HT1080 (cell line): ENCODE measurements at places on chromosomes 11 and 22. TPM values are rescaled to one million over a fixed set of nuclear protein-coding genes. Genes with fewer than 3 reads are reported as not detected.

DNA sequence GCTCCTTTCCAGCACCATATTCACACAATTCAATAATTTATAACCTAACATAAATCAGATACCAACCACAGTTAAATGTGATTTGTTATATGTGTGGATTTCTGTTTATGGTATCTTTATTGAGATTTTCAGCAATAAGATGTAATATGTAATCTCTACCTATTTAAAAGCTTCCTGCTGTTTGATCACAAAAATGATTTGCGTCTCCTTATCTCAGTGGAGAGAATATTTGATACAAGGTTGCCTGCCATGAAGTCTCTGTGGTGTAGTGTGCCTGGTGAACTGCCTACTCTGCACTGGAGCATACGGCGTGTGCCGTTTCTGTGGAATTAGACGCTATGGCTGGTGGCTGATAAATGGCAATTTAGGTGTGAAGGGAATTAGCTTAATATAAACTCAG is 741.1 kb downstream of the NELL1 start:
- DNase-seq, result no peak

DNA sequence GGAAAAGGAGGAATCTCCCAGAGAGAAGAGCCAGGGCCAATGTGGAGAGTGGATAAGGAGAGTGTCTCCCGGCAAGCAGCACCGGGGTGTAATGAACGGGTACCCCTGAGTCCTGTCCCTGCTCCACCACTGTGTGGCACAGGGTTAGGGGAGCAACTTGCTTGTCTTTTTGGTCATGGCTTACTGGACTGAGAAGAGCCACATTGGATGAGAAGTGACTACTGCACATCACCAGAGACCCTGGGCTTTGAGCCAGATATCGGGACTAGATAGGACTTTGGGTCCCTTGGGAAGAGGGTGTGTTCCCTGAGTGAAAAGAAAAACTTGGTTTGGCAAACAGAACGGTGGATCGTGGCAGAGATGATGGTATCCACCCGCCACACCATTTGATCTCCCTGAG is 24.6 kb downstream of the SDHAF2 start:
- no peak for DNase-seq

GRCh38 chr11:95358511-95359340 is 127.7 kb upstream of the SESN3 start:
- DNase-seq, result no peak

DNA sequence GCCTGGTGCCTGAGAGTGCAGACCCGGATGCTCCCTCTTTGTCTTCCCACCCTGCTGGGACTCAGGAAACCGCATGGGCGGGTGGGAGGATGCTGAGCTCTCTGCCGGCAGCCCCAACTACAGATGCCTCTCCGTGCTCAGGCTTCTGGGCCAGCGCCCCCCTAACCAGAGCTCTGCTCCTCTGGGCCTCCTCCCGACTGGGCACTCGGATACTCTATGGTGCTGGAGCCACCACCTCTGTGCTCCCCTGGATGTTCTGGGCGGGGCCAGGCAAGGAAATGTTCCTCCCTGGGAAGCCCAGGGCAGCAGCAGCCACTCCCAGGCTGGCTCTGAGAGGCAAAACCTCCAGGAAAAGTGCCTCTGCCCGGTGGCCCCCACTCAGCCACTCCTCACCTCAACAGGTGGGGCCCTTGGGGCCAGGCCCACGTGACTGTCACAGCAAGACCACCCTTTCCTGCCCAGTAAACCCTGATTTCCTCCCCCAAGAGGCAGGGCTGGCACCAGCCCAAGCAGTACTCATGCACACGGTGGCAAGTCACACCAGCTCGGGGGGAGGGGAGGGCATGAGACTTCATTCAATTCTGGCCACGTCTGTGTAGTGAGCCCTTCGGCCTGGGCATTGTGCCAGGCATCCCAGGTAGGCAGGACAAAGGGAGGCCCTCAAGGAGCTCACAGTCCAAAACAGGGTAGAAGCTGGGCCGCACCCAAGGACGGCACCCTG is 54.7 kb upstream of the TCF20 start:
- no peak for DNase-seq

DNA sequence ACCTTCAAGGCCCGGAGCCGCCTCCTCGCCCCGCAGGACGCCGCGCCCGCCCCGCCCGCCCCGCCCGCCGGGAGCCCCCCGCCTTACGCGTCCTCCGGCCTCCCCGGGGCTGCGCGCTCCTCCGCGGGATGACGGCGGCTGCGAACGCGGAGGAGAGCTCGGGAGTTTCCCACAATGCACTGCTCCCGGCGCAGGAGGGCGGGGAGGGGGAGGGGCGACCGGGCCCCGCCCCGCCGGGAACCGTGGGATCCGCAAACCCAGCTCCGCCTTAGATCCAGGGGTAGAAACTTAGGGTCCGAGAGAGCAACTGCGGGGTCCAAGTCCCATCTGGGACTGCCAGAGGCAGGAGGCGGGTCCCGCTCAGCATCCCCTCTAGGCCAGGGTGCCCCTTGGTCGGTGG is at the start of gene CEND1:
Gene CEND1 (minus strand): TSS at position 148 of the 400 bp plus-strand sequence. CDS start 1,514 bp downstream, outside the sequence.
- DNase-seq, result no peak

GRCh38 chr11:128686745-128687177 is 7.1 kb upstream of the FLI1 start:
- no peak for DNase-seq

- DNase-seq, result no peak
Measured at GRCh38 chr11:65964906-65965305, 3.4 kb downstream of the SART1 start.

GRCh38 chr11:107272561-107272960 is 185.1 kb downstream of the CWF19L2 start:
- no peak for DNase-seq

GRCh38 chr11:4662876-4663275 is 19.1 kb downstream of the OR51E1 start:
- no peak for DNase-seq

GRCh38 chr11:2691991-2692875 is 7.6 kb downstream of the KCNQ1OT1 start:
- DNase-seq, result no peak

GRCh38 chr11:109864834-109865547 is 228.2 kb upstream of the ZC3H12C start:
- peak; percentile 29 for DNase-seq

DNA sequence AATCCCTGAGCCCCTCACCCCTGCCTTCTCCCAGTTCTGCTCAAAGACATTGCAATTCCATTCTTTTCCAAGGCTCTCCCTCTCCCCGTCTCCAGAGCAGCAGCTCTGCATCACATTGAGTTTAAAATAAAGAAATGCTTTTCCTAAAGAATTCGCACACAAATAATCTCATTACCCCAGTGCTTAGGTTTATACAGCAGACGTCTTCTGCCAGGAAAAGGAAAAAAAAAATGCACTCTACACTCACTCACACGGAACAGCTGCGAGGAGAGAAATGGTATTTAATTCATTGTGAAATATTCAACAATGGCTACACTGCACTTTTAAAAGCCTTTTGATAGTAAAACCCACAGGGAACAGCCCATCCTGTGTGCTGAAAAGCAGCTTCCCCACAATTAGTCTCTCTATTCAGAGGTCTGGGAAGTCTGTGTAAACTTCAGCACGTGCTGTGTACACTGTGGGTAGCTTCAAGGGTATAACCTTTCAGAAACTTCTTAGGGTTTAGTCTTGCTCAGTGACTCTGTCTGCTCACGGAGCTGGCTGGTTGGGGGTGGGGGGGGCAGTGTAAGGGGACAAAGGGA is 42.8 kb downstream of the ETS1 start:
- no peak for DNase-seq

DNA sequence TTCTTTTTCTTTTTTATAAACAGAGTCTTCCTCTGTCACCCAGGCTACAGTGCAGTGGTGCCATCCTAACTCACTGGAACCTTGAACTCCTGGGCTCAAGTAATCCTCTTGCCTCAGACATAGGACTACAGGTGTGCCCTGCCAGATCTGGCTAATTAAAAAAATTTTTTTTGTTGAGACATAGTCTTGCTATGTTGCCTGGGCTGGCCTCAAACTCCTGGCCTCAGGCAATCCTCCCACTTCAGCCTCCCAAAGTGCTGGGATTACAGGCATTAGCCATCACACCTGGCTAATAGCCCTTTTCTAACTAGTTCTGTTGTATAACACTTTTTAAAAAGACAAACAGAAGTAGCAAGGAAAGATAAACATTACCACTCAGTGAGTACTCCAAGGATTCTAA is 57.4 kb downstream of the CSTF3 start:
- DNase-seq, result no peak

GRCh38 chr11:72863916-72864315 is 49.7 kb downstream of the ATG16L2 start:
- no peak for DNase-seq

GRCh38 chr22:39907605-39908097 is 6.8 kb downstream of the GRAP2 start:
- no peak for DNase-seq

GRCh38 chr22:20650294-20651207 is 123.4 kb upstream of the SERPIND1 start:
- DNase-seq, result no peak

DNA sequence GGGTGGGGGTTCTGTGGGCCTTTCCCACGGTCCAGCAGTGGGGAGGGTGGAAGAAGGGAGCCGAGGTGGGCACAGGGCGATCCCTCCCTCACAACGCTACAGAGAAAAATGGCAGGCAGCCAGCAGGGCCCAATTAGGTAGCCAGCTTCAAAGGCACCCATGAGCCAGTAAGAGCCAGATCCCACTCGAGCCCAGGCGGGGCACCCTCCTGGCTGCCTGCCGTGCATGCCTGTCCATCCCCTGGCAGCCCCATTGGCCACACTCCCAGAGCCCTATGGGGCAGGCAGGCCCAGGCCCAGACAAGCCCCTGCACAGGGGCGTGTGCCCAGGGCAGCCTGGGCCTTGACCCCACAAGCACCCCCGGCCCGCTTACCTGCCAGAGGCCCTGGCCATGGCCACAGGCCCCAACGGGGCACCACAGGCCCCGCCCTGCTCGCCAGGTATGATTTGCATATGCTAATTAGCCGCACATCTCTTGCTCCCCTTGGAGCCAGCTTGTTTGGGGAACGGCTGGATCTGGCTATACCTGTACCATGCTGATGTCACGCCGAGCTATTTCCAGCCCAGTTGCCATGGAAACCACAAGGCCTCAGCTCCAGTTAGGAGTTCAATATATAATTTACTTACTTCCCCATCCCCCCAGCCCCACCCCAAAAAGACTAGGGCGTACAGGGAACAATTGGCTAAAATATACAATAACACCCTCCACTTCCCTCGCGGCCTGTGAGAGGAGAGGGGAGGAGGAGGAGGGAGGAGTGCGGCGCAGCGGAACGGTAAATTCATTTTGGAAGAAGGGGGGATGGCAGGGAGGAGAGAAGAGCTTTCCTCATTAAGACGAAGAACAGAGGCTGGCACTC is 47.5 kb upstream of the TCF20 start:
- DNase-seq, result no peak

GRCh38 chr11:13837286-13837685 is 125.2 kb upstream of the SPON1 start:
- peak; percentile 96 for DNase-seq

GRCh38 chr22:27467711-27468110 is 333.8 kb downstream of the MN1 start:
- no peak for DNase-seq

DNA sequence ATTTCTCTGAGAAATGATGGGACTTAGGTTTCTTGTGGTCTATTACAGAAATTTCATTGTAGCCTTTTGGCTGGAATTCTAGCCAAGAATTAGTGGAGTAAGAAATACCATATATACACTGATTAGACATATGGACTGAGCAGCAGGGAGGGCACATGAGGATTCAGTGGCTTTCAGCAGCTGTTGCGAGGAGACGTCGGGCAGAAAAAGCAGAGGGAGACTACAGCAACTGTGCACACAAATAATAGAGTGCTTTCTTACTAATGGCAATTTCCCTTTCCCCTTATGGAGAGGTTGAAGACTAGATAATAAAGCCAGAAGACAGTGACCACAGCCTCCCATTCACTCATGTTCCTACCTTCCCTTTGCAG is 35.4 kb upstream of the CCDC34 start:
- no peak for DNase-seq

DNA sequence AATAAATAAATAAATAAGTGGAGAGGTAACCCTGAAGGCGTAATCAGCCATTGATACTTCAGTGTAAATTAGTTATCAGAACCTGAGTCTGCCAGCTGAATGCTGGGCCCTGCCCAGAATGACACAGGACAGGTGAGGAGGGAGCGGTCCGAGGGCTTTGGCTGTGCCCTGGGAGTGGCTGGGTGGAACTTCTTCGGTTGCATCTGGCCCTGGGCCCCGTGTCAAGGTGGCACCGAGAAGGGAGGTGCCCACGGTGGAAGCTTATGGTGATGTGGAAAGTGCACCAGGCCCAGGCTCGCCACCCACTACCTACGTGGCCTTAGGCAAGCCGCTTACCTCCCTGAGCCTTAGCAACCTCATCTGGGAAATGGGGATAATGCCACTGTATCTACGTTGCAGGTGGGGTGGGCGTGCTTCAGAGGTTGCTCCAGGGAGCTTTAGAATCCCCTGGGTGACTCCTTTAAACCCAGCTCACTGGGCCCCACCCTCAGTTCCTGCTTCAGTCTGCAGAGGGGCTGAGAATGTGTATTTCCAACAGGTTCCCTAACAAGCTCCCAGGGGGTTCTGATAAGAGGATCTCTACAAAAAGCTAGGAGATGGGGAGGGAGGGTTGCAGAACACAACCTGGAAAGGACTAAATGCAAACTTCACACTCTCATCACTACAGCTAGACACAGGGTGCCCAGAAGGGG is 38.8 kb downstream of the TXN2 start:
- no peak for DNase-seq

DNA sequence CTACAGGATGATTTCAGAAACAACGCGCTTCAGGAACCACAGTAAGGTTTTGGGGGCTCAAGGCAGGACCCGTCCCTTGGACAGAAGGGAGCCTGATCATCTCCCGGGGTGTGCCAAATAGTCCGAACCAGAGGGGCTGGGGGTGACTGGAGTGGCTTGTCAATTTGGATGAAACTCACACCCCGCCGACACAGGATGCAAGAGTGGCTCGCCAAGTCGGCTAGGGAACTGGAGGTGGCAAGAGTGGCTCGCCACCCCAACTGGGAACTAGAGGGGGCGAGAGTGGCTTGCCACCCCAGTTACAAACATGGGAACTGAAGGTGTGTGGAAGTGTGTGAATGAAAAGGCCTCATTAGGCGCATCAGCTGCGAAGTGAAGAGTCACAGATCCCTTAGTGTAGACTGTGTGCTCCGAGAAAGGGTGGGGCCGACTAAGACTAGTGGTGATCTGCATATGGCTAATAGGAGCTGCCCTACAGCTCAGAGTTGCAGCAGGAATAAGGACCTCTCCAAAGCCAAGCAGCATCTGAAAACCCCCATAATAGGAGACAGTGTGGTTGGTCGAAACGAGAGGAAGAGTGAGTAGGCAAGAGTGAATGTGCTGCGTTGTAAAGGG is 26.6 kb upstream of the CPT1A start:
- no peak for DNase-seq

Gene TMA7B
- total RNA-seq, result not detected in 2 replicates

Gene AMPD3
- 4.5 and 6.8 TPM in 2 replicates for total RNA-seq

Gene PLA2G3
- 0.17 and 0.37 TPM in 2 replicates for total RNA-seq

Gene FGF3
- not detected in 2 replicates for total RNA-seq

Gene SEC14L2
- 8.6 and 13.5 TPM in 2 replicates for total RNA-seq

Gene UQCC3
- 28.6 and 38.0 TPM in 2 replicates for total RNA-seq

Gene PELI3
- total RNA-seq, result 9.7 and 9.8 TPM in 2 replicates

Gene BIK
- total RNA-seq, result 0.14 and 0.50 TPM in 2 replicates

Gene TRIM51
- not detected in 2 replicates for total RNA-seq

Gene CCDC87
- 0.03 TPM in 1 of 2 replicates, not detected in the other for total RNA-seq
